Endothelial cell (in vitro differentiated cells): ENCODE measurements at places on chromosomes 4 and X.

GRCh38 chr4:11632483-11632882 lies 203.8 kb upstream of the HS3ST1 start:
- DNase-seq: no peak

DNA sequence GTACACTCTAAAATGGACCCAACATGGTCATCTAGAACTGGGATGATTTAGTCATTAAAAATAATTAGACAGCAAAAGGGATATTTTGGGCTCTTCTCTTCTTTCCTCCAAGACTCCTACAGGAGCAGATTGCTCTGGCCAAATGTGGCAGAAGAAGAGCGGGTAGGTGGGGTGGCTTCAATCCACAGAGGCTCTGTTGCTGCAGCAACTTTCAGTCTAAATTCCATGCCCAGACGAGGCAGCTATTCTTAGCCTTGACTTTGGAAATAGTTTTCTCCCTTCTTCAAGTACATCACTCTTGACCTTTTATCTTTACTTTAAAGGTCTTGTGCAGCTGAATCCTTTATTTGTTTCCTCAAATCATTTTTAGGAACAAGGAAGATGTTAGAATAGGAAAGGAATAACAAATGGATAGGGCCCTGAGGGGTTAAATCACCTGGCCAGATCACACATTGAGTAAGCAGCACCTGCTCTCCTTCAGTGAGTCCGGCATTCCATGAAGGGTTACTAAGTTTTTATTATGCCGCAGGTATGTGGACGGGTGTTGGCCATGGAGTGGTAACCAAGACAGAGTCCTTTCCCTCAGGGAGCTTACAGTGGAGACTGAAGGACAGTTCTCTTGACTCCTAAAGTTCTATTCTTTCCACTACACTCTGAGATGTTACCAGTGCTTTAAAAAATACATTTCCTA lies 19.3 kb upstream of the SORBS2 start:
- DNase-seq: no peak

DNA sequence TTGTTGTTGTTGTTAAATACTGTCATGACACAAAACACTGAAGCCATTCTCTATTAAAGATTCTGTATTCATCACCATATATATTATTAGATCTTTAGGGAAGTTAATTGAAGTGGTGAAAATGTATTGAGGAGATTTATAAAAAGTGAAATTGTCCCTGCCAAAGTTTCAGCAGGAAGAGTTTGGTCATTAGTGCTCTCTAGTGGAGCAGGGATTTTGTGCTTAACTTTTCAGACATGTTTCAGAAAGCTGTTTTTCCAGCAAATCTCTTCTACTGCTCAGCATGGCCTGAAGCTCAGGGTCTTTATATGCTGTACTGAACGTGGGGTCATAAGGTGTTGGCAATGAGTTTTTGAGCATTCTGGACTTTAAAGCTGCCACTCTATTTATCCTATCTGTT lies 36.7 kb upstream of the CXXC4 start:
- no peak for DNase-seq

- DNase-seq: no peak
These were observed 1.6 kb upstream of the CHIC2 start for GRCh38 chr4:54066088-54066415.

DNA sequence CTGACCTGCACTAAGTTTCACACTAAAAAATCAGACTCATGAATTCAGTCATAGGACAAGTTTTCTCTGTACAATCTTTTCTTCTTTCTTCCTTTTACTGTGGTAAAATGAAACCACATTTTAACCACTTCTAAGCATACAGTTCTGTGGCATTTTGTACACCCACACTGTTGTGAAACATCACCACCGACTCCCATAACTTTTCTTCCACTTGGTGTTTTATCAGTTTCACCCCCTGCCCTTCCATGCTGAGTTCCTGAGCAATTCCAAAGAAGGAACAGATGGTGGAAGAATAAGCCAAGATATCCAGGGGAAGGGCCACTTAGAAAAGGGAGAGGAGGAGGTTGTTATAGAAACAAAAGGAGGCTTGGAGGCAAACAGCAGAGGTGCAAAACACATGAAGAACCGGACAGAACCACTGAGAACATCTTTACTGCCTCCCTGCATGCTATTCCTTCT lies 22.6 kb downstream of the SLC25A4 start:
- no peak for DNase-seq
